Retina (tissue), 1 donor: ENCODE measurements at places on chromosomes 13 and 19.

GRCh38 chr13:83272076-83272475 lies 610.2 kb downstream of the SLITRK1 start:
- no peak for DNase-seq

DNA sequence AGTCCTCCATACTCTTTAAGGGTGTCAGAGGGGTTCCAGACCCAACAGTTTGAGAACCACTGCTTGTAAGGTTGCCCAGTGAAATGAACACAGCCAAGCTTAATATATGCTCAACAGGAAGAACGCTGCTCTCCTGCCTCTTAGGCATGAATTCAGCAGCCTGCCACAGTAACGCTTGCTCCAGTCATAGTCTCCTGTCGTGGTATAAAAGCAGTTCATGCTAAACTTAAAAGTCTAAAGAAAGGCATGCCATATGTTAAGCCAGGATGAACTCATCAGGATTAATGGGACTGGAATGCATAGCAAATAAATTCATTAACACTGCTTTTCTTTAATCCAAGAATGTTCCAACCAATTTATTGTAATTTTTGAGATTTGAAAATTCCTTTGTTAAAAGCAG lies 38.7 kb downstream of the SLC7A1 start:
- DNase-seq, result no peak

- no peak for DNase-seq
Observed at GRCh38 chr19:5407356-5407755, 47.9 kb upstream of the ZNRF4 start.

GRCh38 chr19:16506961-16507360 lies 10.8 kb downstream of the C19orf44 start:
- DNase-seq, result no peak

DNA sequence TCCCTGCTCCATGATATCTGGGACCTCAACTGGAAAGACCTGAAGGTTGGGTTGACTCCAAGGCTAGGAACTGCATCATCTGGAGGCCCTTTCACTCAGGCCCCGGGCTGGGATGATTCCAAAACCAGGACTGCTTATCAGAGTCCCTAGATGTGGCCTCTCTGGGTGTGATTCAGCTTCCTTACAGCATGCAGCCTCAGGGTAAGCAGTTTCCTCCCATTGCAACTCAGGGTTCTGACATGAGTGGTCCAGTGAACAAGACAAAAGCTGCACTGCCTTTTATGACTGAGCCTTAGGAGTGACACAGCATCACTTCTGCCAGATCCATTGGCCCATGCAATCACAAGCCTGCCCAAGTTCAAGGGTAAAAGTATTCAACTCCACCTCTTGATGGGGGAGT lies 502.8 kb downstream of the COG6 start:
- no peak for DNase-seq

GRCh38 chr13:49914947-49915346 lies 21.2 kb downstream of the SPRYD7 start:
- no peak for DNase-seq

- DNase-seq, result no peak
Observed at GRCh38 chr19:3687774-3688706, 12.2 kb downstream of the PIP5K1C start.

GRCh38 chr19:23075031-23075733 lies 41.6 kb upstream of the ZNF730 start:
- peak; percentile 95 for DNase-seq

DNA sequence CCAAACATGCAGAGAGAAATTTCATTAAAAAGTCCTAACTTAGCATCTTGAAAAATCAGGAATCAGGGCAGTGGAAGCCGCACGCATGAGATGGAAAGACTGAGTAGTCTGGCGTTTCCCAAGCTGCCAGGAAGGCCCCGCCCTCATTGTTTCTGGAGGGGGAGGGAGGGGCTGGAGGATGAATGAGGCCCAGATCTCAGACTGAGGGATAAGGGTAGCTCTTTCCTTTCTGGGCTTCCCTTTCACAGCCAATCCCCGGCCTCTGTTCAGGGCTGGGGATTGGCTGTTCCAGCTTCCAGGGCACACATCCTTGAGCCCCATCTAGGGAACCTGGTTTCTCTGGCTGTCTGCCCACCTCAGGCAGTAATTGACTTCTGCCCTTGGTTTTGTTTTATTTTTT lies 7.3 kb downstream of the C19orf53 start:
- DNase-seq, result peak; percentile 37

GRCh38 chr19:41927497-41928192 lies 604 bp downstream of the ERFL start:
- no peak for DNase-seq

DNA sequence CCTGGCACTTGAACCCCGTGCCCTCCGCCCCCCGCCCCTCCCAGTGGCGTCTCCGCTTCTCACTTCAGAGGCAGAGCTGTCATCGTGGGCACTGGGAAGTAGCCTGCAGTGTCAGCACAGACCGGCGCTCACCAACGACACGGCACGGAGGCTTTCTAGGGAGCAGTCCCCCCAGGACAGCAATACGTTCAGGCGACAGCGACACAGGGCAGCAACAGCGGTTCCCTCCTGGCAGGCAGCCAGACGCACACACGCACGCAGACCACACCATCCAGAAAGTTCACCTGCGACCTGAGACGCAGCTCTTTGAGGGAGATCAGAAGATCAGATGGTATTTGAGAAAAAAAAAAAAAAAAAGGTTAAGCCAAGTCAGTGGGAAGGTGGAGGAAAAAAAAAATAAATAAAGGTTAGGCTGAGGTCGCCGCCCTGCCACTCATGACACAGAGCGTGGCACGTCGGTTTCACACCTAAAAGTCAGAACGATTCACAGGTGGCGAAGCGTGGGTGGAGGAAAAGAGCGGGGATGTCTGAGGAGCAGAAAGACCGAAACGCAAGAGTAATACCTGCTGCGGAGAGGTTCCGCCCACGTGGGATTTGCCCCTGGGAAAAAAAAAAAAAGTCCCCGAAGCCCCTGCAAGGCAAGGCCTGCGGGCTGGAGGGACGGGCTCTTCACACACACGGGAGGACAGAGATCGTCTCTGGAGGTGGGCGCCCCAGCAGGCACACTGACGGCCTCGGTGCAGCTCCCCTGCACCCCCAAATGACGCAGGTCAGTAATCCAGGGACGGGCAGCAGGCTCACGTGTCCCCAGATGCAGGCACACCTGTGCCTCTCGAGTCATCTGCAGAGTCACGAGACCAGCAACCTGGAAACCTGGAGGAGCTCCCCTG lies 94.5 kb downstream of the GNG7 start:
- DNase-seq, result no peak

- no peak for DNase-seq
Observed at GRCh38 chr19:12997179-12997966, 2.1 kb downstream of the NFIX start.
